ENCODE measurements at places on chromosomes 3 and 15.

GRCh38 chr15:64454282-64454681 lies 6.1 kb upstream of the ZNF609 start:
- DNase-seq = no peak

DNA sequence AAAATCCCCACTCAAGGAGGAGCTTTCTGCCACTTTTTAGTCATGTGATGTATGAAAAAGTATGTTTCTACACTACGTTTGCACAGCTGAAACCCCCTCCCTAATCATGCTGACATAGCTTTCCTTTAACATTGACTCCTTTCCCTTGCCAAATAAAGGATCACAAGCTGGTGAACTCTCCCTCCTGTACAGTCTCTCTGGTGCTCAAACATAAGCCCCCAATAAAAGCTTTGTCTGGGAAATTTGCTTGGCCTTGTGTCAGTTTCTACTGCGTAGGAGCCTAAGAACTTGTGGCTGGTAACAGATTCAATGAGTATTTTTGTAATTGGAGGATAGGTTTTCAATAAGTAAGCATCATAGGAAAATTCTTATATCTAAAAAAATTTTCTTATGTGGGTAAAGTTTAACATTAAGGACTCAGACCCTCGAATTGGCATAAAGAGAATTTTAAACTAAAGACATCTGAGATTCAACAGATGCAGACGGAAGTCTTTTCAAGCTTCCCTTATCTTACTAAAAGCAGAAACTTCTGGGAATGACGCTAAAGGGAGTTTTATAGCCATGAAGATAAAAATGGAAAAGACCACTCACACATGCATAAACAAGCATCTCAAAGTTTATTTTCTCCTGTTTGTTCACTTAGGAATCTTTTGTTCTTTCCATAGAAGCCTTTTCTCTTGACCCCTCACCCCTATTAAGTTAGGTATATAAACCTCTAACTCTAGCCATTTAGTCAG lies 44.1 kb upstream of the P2RY1 start:
- DNase-seq = no peak

DNA sequence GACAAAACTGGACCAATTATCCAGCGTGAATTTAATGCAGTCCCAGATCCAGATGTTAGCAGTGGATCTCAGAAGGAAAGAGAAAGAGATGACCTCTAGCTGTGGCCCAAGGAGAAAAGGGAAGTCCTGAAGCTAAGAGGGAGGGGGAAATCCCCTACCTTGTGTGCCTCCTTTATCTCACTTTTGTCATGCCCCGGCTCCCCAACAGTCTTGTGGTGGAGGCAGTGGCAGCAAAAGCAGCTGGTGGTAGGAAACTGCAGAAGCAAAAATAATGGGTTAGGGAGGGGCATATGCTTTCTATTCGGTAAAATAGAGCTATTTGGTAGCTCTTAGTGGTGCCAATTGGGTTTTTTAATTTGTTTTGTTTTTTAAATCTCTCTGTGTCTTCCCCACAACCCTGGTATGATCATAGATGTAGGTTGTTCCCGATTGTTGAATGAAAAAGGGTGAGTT lies 56.5 kb downstream of the MCTP2 start:
- peak; percentile 11 for DNase-seq

DNA sequence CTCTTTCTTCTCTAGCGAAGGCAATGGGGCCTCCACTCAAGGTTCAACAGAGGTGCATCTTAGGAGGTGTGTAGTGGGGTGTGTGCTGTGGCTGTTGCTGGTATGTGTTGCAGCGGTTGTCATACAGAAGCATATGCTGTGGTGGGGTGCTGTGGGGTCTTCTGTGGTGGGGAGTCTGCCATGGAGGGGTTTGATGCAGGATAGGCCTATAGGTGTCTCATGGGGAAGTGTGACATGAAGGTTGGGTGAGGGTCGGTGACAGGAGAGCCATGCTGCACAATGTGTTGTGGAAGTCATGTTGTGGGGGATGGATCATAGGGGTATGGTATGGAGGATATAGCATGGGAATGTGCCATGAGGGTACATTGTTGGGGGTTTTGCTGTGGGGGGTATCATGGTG lies 20.3 kb downstream of the NMNAT3 start:
- no peak for DNase-seq

DNA sequence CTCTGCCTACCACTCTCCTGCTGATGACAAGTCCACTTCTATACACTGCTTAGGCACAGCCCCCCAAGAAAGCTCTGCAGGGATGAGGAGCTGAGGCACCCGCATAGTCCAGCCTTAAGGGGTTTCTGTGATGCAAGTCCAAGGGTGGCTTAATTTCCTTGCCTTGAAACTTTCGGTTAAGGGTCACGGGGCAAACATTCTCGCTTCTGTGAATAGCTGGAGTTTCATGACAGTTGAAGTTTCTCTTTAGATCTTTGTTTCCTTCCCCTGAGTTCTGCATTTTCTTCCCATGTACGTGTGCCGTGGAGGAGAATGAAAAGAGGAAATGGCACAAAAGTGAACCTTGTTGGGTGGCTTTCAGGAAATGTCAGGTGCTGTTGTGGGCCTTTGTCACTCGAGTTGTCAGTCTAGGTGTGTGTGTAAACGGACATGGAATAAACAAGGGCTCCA lies 7.0 kb downstream of the GPR160 start:
- DNase-seq = no peak

- DNase-seq = no peak
Measured at GRCh38 chr3:59341459-59341858, 291.6 kb upstream of the CFAP20DC start.

DNA sequence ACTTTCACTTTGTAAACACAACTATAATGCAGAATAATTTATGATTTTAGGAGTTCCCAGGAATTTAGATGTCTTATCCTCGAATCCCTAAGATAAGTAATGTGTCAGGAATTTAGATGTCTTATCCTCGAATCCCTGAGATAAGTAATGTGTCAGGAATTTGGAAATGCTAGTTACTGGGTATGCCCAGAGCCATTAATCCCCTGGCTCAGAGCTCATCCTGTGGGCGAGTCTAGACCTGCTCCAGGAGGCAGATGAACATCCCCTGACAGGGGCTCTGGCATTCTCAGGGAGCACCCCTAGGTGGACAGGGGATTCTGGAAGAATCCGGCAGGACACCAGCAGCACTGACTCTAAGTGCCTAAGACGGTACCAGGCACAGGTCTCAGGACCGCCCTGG lies 163.3 kb downstream of the ARRDC4 start:
- DNase-seq = no peak

- no peak for DNase-seq
Measured at GRCh38 chr3:35383216-35383615, 256.1 kb upstream of the ARPP21 start.

GRCh38 chr3:8854656-8855055 lies 85.2 kb upstream of the OXTR start:
- DNase-seq = no peak

- no peak for DNase-seq
Measured at GRCh38 chr3:101853982-101854381, 4.7 kb downstream of the NFKBIZ start.

- peak; percentile 22 for DNase-seq
Measured at GRCh38 chr3:141266797-141267555, 35.4 kb downstream of the PXYLP1 start.

- no peak for DNase-seq
Measured at GRCh38 chr15:47461652-47462141, 255.6 kb upstream of the SEMA6D start.
